ENCODE measurements at places on chromosomes 3 and 15.
A peak's percentile ranks its signal among the peaks of the same experiment; 100 is the strongest.

GRCh38 chr3:24679429-24679828 is 184.8 kb upstream of the THRB start:
- no peak for DNase-seq

GRCh38 chr3:195352895-195353488 is 82.0 kb upstream of the XXYLT1 start:
- no peak for DNase-seq

- DNase-seq = no peak
Observed at GRCh38 chr15:62603742-62604141, 438.7 kb upstream of the C2CD4B start.

- DNase-seq = no peak
Observed at GRCh38 chr3:172285844-172286243, 162.4 kb downstream of the GHSR start.

- no peak for DNase-seq
Observed at GRCh38 chr15:25844981-25845680, 18.0 kb downstream of the ATP10A start.

DNA sequence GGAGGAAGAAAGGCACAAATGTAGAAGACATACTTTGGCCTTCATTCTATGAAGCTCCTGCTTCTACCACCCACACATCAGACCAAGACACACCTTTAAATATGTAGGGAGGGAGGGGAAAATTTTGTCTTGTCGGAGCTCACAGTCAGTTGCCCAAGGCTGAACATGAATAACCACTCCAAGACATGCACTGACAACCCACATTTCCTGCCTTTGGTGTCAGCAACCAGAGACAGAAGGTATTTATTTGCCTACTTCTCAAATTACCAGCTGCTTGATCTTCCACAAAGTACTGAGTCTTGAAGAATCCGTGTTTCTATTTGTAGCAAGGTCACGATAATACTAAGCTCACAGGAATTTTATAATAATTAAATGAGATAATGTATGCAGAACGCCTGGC is 169.7 kb downstream of the KCNMB2 start:
- DNase-seq = no peak

- DNase-seq = no peak
Observed at GRCh38 chr3:157195965-157196364, 36.0 kb upstream of the CCNL1 start.

DNA sequence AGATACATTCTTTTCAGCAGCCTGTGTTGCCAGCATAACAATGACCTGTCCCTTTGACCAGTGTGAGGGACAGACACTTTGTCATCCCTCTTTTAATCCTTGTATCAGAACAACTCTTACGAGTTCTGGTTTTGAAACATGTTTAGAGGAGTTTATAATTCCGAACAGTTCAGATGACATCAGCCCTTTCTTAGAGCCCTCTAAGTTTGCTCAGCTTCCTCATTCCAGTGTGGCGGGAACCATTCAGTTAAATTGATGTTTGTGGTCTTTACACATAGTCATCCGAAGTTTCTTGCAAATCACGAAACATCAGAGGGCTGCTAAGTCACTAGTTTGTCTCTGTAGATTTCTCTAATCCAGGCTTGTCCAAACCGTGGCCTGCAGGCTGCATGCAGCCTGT is 102.5 kb downstream of the AKAP13 start:
- DNase-seq = no peak

DNA sequence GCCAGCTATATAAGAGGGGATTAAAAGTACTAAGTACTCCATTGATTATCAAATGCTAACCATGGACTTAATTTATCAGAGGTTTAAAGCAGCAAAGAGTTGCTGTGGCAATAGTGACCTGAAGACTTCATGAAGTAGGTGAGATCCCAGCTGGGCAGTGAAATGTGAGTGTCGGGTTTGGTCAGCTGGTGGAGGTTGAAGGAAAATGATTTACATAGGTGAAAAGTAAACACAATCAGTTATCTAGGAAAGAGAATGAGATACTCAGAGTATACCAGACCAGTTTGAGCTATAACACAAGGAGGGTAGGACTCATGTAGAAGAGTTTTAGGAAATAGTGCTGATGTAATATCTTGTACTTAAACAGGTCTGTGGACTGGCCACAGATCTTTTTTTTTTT is 16.5 kb upstream of the FBXO22 start:
- no peak for DNase-seq

DNA sequence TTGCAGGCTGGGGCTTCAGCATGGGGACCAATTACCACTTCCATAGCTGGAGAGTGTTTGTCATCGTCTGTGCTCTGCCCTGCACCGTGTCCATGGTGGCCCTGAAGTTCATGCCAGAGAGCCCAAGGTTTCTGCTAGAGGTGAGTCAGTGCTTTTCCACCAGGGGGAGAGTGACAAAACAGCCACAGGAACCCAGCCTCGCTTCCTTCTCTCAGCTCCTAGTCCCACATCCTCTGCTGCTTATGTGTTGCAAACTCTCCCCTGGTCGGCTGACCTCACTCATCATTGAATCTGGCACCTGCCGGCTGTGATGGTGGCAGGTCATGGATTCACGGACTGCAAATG is 158.3 kb downstream of the SV2B start:
- no peak for DNase-seq

DNA sequence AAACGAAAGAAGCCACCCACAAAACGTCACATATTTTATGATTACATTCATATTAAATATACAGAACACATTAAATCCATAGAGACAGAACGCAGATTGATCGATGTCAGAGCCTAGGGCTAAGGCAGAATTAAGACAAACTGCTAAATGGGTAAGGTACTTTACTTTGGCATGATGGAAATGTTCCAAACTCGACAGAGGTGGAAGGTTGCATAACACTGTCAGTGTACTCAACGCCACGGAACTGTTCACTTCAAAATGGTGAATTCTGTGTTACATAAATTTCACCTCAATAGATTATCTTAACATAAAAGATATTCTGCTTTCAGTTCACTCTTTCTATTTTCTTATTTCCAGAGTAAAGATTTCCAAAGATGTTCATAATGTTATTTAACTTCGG is 158.4 kb downstream of the TBC1D5 start:
- DNase-seq = no peak

DNA sequence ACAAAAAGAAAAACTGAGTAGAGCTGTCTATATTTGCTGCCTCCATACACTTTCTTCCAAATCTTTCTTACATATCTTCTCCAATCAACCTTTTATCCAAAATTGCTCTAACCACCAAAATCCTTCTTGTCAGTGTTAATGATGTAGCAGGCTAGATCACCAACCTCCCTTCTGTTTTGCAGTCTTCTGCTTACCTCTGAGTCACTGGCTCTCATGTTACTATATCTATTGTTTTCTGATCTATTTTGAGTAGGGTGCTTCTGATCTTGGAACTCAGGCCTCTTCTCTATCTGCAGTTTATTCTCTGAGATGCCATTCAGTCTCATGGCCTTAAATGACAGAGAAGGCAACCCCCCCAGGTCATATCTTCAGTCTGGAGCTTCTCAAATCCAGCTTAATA is 26.3 kb upstream of the AADAC start:
- DNase-seq = no peak

DNA sequence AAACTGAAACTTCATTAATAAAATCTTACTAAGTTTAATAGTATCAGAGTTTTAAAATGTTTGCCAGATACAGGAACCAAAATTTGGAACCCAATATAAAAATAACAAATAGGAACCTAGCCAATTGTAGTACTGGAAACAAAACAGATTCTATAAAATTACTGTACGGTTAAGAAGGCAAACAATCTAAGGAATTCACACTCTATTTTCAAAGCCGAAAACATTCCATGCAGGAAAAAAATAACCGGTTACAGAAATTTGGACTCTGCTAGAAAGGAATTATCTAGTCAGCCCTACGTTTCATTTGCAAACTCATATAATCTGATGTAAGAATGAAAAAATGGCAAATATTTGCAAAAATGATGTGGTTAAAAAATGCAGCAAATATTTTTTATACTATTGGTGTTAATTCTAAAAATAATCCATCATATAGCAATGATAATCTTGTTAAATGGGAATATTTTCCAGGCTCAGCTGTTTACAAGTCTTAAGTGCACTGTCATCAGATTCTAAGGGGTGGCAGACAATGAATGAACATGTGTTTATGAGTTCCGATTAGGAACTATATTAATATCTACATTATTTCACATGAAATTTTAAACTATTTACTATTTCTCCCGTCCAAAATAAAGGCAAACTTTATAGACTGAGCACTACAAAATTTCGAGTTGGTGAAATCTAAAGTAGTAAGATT is 58.1 kb downstream of the DCBLD2 start:
- no peak for DNase-seq

DNA sequence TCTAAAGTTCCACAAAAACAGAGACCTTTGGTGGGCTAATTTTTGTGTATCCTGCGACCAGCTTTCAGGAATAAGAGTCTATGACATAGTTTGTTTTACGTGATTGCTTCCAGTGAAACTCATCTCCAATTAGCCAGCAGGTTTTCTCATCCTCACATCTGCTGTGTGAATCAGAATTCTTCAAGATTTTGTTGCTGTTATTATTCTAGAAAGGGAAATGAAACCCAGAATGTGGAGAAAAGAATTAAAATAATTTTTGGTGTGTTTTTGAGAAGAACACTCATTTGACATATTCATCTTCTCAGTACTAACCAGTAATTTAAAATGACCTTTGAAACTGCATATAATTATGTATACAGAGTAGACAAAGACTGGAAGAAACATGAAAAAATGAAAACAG is 175.9 kb downstream of the USP13 start:
- no peak for DNase-seq

DNA sequence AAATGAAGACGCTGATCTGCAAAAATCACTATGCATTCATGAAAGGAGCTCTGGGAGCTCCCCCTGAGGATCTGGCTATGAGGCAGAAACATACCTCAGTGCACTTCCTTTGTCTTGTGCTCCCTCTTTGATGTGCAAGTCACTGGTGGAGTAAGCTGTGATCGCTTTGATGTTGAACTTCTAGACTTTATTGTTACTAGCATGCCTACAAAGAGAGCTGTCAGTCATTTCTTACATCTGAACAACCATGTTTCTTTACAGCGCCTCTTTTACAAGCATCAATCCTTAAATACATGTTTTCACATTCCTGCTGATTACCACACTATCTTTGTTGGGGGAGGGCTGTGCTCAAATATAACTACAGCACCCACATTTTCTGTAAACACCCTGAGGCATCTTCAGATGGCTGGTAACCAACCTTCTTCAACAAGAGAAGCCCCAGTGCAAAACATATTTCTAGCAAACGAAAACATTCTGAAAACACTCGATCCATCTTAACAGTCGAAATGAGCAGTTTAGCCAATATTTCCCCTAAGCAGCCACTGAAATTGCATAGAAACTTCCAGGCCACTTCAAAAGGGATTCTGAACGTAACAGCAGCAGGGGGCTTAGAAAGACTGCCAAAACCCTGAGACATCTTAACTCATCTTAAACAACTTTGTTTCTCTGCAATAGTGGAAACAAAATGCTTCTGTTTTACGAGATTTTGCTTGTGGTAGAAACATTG is 101.9 kb upstream of the ICE2 start:
- DNase-seq = peak; percentile 82

GRCh38 chr3:21331857-21332256 is 419.2 kb downstream of the ZNF385D start:
- DNase-seq = no peak

- DNase-seq = no peak
Observed at GRCh38 chr3:195801251-195802183, 10.2 kb downstream of the MUC4 start.

DNA sequence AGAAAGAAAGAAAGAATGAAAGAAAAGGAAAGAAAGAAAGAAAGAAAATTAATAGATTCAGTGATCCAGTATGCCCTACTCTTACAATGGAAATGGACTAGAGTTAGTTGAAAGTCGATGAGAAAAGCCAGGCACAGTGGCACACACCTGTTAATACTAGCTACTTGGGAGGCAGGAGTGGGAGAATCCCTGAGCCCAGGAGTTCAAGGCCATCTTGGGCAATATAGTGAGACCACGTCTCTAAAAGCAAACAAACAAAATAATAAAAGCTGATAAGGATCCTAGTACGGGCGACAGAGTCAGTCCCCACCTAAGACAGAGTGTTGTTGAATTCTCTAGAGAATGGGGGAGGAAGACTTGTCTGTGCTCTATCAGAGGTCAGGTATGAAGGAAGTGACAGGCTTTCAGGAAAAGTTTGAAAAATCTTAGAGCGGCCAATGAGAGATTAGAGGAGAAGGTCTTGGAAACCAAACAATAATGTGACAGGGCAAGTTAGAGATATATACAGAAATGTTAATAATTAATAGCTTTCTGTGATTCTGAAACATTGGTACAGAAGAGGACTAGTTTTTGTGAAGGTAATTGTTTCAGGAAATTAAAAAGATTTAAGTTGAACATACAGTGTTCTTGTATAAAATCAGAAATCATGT is 117.9 kb upstream of the PTX3 start:
- DNase-seq = no peak

DNA sequence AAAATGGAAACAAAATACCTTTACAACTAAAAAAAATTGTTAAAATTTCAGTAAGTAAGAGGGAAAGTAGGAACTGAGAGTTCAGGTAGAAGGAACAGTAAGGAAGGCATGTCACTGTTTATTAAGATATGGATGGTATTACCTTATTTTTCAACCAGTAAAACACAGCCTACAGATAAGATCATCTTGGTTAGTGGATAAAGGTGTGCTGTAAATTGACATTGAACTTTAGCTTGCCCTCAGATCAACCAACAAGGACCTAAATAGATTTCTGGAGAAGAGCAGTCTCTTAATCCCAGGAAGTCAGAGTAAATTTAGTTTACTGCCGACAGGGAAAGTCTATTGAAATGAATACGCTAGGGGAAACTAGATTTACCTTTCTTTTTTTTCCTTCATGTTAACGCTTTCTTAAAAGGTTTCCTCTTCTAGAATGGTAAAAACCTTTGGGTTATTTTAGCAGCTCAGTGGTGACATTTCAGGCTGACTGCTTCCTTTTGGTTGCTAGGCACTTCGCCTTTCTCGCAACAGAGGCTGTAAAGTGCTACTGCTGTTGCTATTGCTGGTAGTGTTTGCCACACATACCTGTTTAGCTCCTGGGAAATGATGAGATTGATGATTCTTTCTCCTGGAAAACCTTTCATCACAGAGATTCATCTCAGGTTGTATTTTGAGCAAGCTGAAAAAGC is 12.9 kb downstream of the DZIP3 start:
- DNase-seq = peak; percentile 69

DNA sequence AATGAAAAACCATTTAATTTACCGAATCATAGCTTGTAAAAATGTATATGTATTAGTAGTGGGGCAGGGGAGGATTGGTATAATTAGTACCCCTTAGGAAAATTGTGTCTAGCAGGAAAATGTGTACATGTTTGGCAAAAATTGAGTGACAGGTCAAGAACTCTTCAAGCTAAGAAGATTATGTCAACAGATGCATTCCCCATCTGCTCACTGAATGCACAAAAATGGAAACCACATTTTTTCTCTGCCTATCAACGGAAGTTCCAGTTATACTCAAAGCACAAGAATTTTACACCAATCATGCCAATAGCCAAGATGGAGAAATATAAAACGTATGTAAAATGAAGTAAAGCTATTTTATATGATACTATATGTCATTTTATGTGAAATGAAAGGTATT is 377.8 kb downstream of the KCNH8 start:
- DNase-seq = no peak

DNA sequence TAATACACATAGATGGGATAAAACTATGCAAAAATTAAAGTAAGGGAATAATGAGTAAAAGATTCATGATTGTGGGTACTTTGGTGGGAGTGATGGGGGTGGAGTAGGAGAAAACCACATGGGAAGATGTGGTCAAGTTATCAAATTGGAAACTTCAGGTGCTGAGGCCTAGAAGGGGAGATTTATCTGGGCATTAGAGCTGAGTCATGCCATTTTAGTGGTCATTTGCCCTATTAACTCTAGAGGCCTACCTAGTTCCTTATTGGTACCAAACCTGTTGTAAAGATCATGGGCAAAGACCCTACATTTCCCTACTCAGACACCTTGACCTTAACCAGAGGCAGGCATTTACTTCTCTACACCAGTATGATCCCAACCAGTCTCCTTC is 125.9 kb upstream of the BCL6 start:
- DNase-seq = no peak
